Activated CD4-positive, CD25-positive, alpha-beta regulatory T cell (primary cell): ENCODE measurements at places on chromosomes 3 and 15.

GRCh38 chr15:56977232-56977631 lies 58.8 kb downstream of the TCF12 start:
- DNase-seq, result no peak

DNA sequence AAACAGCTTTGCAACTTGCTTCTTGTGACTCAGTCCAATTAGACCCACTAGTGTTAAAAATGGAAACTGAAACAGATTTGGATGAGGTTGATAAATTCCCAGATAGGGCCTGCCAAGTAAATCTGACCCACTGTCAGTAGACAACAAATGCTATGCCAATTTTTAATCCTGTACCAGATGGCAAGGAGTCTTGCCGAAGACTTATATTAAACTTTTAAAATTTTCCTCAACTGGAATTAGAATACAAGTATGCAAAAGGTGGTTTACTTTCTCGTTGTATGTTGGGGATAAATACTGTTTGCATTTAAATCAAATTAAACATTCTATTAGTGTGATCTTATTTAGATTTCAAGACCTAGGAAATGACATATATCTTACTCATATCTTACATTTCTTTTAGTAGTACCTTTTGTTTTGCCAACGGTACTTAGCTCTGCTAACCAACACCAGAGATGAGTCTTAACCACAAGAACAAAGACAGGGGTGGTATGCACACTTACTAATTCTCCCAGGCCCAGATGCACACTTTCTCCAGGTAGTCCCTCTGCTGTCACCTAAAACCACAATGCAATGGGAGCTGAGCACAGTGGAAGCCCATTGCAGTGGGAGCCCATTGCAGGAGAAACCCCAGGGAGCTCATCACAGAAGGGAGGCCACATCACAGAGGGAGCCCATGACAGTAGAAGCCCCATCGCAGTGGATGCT lies 77.8 kb downstream of the WWTR1 start:
- no peak for DNase-seq

- DNase-seq, result no peak
Measured at GRCh38 chr3:31531452-31531991, 1.2 kb upstream of the STT3B start.

DNA sequence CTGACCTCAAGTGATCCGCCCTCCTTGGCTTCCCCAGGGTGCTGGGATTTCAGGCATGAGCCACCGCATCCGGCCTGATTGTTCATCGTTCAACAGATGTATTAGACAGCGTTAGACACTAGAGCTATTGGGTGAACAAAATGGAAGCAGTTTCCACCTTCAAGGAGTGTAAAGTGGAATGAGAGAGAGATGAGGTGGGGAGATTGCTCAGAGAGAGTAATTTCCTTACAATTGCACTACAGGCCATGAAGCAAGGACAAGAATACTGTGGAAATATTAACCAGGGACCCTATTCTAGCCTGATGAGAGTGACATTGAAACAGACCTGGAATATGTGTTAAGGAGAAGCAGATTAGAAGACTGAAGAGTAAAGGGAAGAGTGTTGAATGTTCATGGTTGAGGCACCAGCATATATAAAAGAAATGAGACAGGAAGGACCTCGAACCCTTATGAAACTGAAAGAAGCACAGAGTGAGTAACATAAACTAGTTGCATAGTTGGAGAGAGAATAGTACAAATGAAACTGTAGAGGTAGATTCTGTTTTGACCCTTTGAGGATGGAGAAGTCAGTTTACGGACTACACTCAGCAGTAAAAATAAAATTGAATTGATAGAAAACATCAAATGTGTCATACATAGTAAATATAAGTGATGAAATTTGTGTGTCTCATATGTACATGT lies 7.2 kb downstream of the RTF1 start:
- DNase-seq, result no peak

- no peak for DNase-seq
Measured at GRCh38 chr3:22239011-22239410, 488.0 kb upstream of the ZNF385D start.

DNA sequence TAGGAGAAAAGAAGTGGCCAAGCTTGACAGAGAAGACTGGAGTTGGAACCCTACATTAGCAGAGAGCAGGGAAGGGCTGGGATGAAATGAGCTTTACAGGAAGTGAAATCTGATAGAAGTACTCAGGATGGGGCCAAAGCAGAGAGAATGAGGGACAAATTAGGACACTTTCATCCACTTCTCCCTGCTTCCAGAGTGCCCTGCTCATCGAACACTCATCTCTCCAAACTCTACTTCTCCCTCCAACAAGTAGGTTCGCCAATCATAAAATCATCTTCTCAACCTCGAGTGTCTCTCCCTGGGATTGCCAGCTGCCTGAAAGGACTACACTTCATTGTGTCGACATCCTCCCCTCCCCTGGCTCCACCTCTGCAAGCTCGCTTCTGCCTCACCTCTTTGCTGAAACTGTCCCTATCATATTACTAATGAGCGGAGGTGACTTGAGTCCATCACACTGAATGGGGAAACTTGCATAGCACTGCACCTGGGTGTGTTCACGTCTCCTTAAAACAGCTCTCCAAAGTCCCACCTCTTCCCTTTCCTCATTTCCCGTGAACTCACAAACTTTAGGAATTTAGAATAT lies 365.8 kb downstream of the FOXP1 start:
- DNase-seq, result no peak

DNA sequence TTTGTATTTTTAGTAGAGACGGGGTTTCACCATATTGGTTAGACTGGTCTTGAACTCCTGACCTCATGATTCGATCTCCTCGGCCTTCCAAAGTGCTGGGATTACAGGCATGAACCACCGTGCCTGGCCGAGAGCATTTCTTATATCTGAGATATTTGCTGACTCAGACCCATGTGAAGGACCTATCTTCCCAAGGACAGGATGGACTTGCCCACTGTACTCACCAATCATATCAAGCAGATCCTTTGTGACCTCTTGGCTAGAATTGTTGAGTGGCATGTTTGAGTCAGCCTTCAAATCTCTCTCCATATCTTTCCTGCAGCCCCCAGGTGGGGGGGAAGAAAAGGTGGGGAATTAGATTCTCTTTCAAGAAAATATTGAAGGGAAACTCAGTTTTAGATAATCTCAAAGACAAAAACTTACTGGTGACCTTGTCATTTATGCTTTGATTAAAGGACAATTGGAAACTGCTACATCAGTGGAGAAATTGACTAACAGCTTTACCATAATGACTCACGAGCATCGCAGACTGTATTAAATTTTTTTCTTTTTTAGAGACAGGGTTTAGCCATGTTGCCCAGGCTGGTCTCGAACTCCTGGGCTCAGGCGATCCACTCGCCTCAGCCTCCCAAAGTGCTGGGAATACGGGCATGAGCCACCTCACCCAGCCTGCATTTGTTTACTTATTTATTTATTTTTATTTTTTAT lies 3.1 kb downstream of the C3orf62 start:
- no peak for DNase-seq

DNA sequence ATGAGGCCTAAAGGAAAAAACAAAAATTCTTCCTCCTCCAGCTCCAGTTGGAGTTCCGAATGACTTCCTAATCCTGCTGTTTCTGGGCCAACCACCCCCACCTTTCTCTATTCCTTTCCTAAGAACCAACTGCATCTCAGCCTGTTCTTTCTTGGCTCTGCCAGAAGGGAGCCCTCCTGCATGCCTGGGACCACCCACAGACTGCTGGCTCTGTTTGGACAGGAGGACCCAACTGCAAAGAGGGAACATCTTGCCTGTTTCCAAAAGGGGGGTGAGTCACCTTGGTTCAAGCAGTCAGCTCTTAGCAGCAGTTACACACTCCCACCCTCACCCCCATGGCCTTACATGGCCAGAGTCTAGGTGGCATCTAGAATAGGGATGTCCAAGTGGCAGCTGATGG lies 116.0 kb upstream of the PRICKLE2 start:
- no peak for DNase-seq

GRCh38 chr3:71902258-71903111 lies 117.5 kb upstream of the PROK2 start:
- no peak for DNase-seq
